ENCODE measurements at places on chromosomes 12 and 14.

GRCh38 chr12:128077211-128077916 is 189.6 kb upstream of the TMEM132C start:
- no peak for DNase-seq

GRCh38 chr14:93041830-93042229 is 73.9 kb downstream of the ITPK1 start:
- DNase-seq, result no peak

DNA sequence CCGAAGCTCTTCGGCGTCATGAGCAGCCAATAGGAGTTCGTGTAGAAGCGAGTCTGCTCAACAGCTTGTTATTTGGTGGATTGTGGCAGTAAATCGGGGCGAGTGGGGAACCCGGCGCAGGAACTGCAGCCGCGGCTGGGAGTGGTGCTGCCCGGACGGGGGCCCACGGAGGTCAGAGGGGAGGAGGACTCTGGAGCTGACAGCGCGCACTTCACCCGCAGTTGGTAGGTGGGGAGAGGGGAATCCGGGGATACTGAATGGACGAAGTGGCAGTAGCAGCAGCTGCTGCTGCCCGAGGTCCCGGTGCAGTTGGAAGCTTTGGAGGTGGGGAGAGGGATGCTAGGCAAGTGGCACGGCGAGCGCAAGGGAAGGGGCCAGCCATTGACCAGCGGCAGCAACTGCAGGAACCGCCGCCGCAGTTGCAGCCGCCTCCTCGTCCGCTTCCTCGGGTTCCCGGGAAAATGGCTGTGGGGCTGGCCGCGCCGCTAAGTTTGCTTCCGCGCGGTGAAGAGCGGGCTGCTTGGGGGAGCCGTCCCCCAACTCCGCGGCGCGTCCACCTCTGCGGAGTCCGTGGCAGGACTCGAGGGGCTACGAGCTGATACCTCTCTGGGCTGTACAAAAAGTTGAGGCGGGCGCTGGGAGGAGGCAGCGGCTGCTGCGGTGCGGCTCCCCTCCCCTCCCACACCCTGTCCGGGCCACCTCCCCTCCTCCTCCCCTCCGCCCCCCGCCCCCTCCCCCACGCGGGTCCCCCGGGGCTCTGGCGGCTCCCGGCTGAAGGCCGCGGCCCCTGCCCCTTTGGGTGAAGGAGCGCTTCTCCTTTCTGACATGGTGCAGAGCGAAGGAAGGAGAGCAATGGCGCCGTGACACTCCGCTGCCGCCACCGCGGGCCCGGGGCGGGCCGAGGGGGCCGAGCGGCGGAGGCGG is at the start of gene ARID4A:
Gene ARID4A (plus strand): TSS at position 79 of the 924 bp plus-strand sequence. CDS start 1,300 bp downstream, outside the sequence.
- peak; percentile 39 for DNase-seq

- DNase-seq, result no peak
Observed at GRCh38 chr12:21894792-21895595, 46.2 kb downstream of the ABCC9 start.

DNA sequence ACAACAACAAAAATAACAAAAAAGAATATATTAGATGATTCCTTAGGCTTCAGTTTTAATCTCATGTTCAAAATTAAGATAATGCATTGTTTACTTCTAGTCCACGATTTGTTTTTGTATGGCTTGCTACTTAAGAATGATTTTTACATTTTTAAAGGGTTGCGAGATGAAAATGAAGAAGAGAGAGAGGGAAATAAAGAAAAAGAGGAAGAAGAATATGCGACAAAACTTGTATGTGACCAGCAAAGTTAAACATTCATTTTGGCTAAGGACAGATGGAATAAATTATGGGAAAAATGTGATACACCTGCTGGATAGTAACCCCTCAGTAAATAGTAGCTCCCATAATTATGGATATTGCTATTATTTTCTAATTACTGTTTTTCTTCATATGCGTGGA is 1.2 kb upstream of the GIT2 start:
- no peak for DNase-seq

GRCh38 chr14:40656311-40656710 is 950.4 kb upstream of the LRFN5 start:
- DNase-seq, result no peak

GRCh38 chr12:78795934-78796445 is 68.6 kb upstream of the SYT1 start:
- no peak for DNase-seq

DNA sequence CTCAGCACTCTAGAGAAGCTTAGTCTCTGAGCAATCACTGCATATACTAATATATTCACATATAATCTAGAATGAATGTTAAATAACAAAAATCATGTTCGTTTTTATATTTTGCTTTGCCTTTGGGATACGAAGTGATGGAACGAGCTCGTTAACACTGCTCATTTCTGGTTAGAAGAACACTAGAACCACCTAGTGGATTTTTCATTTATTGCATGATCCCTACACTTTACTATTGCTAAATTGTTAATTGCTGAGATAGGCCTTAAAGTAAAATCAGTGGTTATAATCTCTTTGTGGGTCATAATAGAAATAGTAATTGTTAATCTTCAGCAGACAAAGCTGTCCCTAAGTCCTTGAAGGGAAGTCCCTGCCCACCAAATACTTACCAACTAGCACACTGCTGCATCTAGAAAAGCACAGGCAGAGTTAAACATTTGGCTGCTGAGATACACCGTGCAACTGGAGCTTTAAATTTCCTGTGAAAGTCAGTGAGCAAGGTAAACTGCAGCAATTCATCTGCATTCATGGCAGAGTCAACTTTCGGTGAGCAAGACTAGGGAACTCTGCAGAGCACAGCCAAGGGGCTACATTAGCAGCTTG is 353.7 kb downstream of the APAF1 start:
- DNase-seq, result peak; percentile 17

GRCh38 chr12:6959805-6960592 is 8.8 kb downstream of the PTPN6 start:
- no peak for DNase-seq

GRCh38 chr12:110896559-110896958 is 23.8 kb downstream of the MYL2 start:
- DNase-seq, result no peak

DNA sequence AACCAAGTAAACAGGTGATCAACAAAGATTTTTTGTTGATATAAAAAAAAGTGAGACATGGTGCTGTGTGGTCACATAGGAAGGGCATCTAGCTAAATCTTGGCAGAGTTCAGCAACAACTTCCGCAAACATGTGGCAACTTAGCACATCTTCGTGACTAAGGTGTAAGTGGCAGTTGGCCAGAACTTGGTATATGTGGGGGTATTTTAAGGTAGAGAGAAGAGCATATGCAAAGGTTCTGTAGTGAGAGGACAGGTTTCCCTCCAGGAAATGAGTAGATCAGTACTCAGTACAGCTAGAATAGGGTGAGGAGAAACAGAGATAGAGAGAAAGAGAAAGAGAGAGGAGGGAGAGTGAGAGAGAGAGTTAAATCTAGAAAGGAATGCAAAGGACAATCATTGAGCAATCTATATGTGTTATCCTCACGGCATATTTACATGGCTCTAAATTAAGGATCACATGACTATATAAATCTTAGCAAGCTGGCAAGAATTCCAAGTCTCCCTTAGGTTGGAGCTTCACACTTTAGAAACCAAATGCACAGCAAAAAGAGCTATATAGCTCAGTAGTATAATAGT is 227.7 kb upstream of the HMGA2 start:
- no peak for DNase-seq

- DNase-seq, result no peak
Observed at GRCh38 chr12:131065801-131066200, 112.1 kb downstream of the ADGRD1 start.

DNA sequence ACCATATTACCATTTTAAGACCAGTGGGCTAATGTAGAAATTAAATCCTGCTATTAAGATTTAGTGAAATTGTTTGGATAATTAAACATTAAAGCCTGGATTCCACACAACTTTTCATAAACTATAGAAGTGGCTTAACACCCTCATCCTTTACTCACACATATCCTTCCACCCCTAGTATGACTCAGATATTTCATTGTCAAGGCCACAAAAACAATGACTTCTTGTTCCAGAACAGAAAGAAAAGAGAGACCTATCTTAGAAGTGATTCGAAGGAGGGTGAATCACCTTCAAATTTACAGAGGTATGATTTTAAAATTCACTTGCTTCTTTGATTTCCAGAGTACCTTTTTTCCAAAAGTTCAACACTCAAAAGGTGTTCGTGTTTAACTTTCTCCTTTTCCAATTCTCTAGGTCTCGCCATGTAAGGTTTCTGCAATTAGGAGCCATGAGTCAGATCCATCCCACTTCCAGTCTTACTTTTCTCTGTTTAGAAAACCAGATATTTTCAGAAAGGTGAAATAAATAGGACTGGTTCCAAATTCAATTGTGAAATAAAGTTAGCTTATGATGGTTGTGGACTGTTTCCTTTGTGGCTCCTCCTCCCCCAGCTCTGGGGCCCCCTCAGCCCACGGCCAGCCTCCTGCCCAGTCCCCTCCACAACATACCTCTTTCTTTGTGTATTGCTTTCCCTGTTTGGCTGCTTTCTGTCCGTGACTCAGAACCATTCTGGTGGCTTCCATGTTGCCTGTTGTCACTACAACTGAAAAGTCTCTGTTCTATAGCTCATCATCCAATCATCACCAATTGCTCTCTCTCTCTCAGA is 24.6 kb upstream of the MGP start:
- DNase-seq, result no peak

DNA sequence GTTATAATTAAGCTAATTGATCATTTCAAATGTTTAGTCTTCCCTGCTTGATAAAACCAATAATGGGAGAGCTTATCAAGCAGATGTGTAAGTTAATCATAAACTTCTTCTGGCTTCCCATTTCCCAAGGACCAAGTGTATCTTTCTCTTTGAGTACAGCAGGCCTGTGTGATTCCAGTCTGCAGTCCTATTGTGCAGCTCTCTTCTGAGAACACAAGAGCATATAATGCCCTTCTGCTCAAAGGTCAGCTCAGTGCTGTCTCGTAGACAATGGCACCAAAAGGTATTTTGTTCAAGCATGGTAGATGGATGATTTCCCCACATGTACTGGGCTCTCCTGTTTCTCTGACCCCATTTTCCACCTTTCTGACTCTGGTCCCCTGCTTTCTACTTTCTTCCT is 101.8 kb upstream of the DYRK2 start:
- no peak for DNase-seq

DNA sequence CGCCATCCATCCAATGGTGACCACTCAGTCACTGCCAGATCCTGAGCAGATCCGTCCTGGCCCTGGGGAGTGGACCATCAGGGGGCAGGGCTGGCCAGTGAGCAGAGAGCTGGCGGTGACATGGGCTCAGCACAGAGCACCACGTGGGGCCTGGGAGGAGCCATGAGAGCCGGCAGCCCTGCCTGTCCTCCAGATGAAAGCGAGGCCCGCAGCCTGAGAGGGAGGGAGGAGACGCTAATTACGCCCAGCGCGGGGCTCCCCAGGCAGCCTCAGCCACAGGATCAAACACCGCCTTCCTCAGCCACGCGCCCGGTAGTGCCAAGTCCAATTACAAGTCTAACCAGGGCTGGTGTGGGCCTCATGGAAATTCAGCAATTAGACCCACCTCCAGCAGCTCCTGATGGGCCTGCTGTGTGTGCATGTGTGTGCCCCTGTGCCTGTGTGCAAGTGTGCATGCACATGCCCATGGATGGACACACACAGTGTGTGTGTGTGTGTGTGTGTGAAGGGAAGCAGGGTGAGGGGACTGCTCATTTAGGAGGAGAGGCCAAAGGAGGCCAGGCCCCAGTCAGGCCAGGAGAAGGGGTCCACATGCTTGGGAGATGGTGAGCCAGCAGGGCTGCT is 68.0 kb downstream of the KIF26A start:
- DNase-seq, result no peak

- DNase-seq, result no peak
Observed at GRCh38 chr12:47534695-47535094, 171.1 kb downstream of the RPAP3 start.

- no peak for DNase-seq
Observed at GRCh38 chr12:82942991-82943401, 256.3 kb downstream of the TMTC2 start.

DNA sequence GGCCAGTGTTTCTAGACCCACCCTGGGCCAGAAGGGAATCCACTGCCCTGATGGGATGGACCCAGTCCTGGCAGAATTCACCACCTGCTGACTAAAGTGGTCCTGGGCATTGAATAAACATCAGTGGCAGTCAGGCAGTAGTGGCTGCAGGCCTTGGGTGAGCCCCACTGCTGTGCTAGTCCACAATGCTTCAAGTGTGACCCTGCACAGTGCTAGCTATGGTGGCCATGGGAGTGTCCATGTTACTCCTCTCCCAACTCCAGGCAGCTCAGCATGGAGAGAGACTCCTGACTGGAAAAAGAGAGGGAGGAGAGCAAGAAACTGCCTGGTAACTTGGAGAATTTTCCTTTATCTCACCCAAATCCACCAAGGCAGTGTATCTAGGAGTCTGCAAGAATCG is 17.5 kb upstream of the CSRP2 start:
- DNase-seq, result no peak

GRCh38 chr14:103748534-103748857 is 32.9 kb downstream of the ZFYVE21 start:
- peak; percentile 30 for DNase-seq

DNA sequence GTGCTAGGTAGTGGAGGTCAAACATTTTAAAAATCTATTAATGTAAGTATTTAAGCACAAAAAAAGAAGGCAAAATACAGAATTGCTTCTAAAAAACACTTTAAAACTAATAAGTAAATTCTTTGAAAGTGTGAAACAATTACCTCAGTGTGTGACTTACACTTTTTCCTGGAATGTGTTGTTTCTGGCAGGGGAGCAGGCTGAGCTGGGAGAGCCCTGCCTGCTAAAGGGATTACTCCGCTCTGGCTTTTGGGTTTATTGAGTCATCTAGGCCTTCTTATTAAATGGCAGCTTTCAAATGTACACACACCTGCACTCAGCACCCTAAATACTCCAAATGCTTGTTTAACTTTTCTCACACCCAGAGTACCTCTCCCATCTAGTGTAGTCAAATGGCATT is 279.8 kb downstream of the AKAP6 start:
- no peak for DNase-seq

GRCh38 chr12:20404576-20405346 is 36.4 kb downstream of the PDE3A start:
- DNase-seq, result peak; percentile 4

DNA sequence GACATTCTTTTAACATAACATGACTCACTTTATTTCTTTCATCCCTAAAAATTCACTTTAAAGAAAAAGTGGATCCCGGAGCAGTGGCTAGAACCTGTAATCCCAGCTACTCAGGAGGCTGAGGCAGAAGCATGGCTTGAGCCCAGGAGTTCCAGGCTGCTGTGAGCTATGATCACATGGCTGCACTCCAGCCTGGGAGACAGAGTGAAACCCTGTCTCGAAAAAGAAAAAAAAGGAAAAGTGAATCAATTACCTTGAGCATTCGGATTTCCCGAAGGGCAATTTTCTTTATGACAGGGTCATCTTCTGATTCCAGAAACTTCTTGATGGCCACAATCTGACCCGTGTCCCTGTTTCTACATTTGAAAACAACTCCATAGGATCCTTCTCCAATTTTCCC is 1.2 kb downstream of the CDKL1 start:
- no peak for DNase-seq

- no peak for DNase-seq
Observed at GRCh38 chr12:127358888-127359287, 908.1 kb upstream of the TMEM132C start.

- DNase-seq, result no peak
Observed at GRCh38 chr14:96245710-96246538, 10.1 kb upstream of the BDKRB1 start.

GRCh38 chr14:94099006-94099405 is 11.5 kb upstream of the IFI27 start:
- no peak for DNase-seq

- no peak for DNase-seq
Observed at GRCh38 chr12:114166362-114166761, 200.2 kb upstream of the RBM19 start.

- no peak for DNase-seq
Observed at GRCh38 chr12:110998165-110998564, 77.8 kb upstream of the MYL2 start.

- no peak for DNase-seq
Observed at GRCh38 chr14:70144046-70144445, 44.7 kb downstream of the SLC8A3 start.
